Neural crest cell (in vitro differentiated cells): ENCODE measurements at places on chromosomes 2 and 18.
A peak's percentile ranks its signal among the peaks of the same experiment; 100 is the strongest.

GRCh38 chr2:235793163-235793752 lies 299.4 kb downstream of the AGAP1 start:
- DNase-seq = peak; percentile 18

- no peak for DNase-seq
These were observed 73.1 kb upstream of the MAP4K3 start for GRCh38 chr2:39510140-39510539.

DNA sequence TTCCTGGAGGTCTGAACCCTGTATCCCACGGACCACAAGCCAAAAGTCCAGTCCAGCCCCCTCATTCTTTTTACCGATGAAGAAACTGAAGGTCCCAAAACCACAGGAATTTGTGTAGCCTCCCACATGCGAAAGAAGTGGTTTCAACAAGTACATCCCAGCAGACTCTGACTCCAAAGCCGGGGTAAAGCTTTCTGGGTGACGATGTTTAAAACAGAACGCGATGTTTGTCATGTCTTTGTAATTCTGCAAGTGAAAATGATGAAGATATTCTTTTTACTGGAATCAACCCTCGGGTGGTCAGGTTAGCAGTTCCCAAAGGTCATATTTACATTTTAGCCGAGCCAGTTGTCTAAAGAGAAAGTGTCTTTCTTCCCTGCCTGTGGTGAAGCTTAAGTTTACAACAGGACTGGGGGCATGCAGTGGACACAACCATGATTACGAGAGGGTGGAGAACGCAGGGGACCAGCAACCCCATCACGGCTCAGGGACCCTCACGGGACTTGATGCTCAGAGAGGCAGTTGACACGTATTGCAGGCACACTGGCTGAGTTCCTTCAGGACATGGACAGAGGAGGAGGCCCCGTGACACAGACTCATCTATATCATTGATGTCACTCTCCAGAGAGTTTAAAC lies 17.8 kb upstream of the TMEM131 start:
- DNase-seq = no peak

DNA sequence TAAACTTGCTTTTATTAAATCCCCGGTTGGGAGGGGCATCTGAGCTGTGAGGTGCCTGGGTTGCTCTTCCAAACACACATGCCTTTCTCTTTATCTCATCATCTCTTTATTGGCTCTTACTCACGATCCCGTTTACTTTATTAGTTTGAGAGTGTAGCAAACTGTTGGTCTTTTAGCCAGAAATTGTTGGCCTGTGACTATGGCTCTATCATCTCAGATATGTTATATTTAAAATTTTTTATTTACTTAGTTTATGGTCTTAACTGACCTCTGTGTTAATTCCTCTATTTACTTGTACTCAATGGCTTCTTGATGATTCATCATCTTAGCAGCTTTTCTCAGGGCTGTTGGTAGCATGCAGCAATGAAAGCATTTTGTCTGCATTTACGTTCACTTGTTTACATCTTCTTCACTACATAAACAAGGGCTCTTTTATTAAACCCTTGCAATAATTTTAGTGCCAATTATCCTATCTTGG lies 408.4 kb downstream of the HRH4 start:
- DNase-seq = no peak

- DNase-seq = no peak
These were observed 69.7 kb upstream of the ZNF516 start for GRCh38 chr18:76564655-76565237.

GRCh38 chr2:176071330-176072291 lies 12.2 kb downstream of the EVX2 start:
- no peak for DNase-seq

DNA sequence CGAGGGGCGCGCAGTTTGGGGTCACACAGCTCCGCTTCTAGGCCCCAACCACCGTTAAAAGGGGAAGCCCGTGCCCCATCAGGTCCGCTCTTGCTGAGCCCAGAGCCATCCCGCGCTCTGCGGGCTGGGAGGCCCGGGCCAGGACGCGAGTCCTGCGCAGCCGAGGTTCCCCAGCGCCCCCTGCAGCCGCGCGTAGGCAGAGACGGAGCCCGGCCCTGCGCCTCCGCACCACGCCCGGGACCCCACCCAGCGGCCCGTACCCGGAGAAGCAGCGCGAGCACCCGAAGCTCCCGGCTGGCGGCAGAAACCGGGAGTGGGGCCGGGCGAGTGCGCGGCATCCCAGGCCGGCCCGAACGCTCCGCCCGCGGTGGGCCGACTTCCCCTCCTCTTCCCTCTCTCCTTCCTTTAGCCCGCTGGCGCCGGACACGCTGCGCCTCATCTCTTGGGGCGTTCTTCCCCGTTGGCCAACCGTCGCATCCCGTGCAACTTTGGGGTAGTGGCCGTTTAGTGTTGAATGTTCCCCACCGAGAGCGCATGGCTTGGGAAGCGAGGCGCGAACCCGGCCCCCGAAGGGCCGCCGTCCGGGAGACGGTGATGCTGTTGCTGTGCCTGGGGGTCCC lies at the start of gene ITGA4:
ITGA4 (plus strand) TSS at position 266 of the 620 bp plus-strand sequence; CDS start at position 535, 269 bp downstream.
- peak; percentile 82 for DNase-seq

DNA sequence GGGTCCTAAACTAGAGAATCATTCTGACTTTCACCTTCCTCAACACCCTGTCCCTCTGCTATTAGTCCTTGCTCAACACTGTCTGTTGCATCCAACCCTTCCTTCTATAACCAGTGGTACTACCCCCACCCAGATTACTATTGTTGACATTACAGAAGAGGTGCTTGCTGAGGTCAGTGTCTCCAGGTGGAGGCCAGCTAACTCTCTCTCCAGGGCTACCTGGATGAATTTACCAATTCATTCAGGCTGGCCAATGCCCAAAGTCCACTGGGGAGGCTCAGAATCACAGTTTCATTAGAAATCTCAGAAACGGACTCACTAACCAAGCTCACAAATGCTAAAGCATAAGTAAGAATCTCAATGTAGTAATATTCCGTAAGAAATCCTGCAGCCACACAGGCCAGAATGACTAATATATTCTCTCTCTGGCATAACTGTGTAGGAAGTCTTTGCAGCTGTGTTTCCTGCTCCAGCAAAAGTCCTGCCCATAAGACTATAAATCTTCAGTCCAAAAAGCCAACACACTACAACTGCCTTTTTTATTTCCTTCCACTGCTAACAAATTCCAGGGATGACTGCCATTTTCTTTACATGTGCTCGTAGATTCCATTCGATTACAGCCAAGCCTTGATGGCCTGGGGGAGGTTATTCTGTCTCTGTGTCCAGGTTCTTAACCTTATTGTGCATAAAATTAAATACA lies 10.0 kb upstream of the TTR start:
- DNase-seq = no peak

DNA sequence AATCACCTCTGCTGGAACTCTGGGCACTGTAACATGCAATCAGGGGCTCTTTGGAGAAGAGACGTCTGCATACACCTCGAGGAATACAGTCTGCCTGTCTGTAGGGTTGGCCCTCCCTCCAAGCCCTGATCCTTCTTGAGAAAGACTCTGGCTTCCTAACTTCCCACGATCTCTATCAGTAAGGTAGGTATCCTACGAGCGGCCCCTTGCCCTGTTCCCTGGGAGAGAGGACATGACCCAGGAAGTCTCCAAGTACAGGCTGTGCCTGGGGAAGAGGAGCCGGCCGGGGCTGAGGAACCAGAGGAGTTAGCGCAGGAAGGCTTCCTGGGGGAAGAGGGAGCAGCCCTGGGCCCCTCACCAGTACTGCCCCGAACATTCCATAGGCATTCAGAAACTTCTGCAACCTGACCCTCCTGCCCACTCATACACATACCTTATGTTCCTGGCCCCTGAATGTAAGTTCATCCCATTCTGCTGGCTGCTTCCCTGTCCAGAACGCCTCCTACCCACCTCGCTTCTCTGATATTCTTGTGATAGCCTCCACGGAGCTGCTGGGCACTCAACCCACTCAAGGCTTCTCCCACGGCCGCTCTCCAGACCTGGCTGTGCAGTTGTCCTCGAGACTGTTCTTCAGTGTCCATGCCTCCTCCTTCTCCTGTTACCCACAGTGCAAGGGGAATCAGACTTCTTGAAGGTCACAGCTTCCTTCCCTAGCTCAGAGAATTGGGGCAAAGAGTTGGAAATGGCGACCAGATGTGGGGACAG lies 116.1 kb downstream of the CYP26B1 start:
- no peak for DNase-seq

- DNase-seq = peak; percentile 2
These were observed 971.3 kb upstream of the FAM98A start for GRCh38 chr2:34570266-34570872.

GRCh38 chr2:188851311-188851710 lies 122.9 kb upstream of the COL3A1 start:
- no peak for DNase-seq

GRCh38 chr2:58138396-58139030 lies 91.9 kb downstream of the VRK2 start:
- no peak for DNase-seq

GRCh38 chr2:27667446-27667845 lies 3.8 kb downstream of the SLC4A1AP start:
- no peak for DNase-seq

DNA sequence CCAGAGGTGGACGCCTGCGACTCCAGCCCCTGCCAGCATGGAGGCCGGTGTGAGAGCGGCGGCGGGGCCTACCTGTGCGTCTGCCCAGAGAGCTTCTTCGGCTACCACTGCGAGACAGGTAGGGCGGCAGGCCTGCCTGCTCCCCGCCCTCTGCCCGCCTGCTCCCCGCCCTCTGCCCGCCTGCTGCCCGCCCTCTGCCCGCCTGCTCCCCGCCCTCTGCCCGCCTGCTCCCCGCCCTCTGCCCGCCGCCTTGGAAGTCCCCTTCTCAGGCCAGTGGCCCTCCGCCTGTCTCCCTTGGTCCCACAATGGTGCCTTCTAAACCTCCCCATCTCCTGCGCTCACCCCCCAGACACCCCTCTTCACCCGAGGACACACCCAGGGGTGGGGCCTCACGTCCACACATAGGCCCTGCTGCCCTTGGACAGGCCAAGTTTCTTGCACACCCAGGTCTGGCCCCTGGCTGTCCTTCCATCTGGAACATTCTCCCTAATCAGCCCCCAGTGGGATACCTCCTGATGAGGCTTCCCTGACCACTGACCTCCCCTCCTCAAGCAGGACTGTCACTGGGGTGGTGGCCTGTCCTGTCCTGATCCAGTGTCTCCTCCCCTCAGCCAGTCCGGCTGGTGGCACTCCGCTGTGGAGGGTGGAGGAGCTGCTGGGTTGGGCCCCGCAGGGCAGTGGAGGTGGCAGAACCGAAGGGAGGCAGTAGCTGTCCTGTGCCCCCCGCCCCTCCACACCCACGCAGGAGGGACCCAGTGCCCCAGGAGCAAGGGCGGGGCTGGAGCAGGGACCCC lies 37.9 kb downstream of the MTERF4 start:
- DNase-seq = no peak

GRCh38 chr2:45841752-45842407 lies 190.4 kb downstream of the PRKCE start:
- DNase-seq = no peak

- DNase-seq = no peak
These were observed 91.9 kb downstream of the TWIST2 start for GRCh38 chr2:238939521-238940403.

DNA sequence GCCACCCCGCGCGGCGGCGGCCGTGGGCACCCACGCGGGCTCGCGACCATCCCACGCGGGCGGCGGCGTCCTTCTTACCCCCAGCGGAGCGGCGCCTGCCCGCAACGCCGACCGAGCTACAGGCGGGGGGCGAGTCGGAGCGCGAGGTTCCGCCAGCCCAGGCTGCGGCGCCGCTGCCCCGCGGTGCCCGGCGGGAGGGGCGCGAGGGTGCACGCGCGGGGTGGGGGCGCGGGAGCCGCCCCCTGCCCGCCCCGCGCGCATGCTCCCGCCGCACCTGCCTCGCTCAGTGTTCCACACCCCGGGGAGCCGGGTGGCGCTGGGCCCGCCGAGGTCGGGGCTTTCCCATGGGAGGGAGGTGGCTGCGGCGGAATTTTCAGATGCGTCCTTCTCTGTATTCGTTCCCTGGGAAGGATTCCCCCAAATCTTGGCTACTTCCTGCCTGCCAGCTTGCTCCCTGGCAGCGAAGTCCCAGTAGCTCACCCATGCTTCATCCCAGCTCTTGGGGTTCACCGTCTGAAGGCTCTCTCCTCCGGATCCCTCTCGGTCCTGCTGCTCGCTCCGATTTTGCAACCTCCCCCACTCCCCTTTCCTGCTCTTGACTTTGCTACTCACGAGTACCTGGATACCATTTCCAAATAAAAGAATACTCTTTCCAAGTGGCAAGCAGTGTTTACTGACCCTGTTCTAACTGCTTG lies at the start of gene L3MBTL4:
L3MBTL4 (minus strand) TSS at position 189 of the 695 bp plus-strand sequence. CDS start 103,286 bp downstream, outside the sequence.
- peak; percentile 6 for DNase-seq

- DNase-seq = no peak
These were observed 68.8 kb downstream of the GLI2 start for GRCh38 chr2:120804459-120804858.

- no peak for DNase-seq
These were observed 163.2 kb upstream of the CYRIA start for GRCh38 chr2:16828828-16829160.

- no peak for DNase-seq
These were observed 2.2 kb downstream of the WNT6 start for GRCh38 chr2:218861645-218862318.

- no peak for DNase-seq
These were observed 299.7 kb downstream of the TNS1 start for GRCh38 chr2:217703102-217703501.

DNA sequence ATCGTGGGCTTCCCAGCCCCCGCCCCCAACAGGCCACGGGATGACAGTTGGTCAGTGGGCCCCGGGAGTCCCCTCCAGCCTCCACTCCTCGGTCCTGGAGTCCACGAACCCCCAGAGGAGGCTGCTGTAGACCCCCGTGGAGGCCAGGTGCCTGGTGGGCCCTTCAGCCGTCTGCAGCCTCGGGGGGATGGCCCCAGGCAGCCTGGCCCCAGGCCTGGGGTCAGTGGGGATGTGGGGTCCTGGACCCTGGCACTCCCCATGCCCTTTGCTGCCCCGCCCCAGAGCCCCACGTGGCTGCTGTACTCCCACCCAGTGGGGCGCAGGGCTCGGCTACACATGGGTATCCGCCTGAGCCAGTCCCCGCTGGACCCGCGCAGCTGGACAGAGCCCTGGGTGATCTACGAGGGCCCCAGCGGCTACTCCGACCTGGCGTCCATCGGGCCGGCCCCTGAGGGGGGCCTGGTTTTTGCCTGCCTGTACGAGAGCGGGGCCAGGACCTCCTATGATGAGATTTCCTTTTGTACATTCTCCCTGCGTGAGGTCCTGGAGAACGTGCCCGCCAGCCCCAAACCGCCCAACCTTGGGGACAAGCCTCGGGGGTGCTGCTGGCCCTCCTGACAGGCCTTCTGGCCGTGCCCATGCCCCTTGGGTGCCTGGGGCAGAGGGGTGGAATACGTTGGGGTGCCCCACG lies 7.6 kb downstream of the NEU4 start:
- DNase-seq = no peak

GRCh38 chr2:119517433-119517832 lies 6.8 kb downstream of the SCTR start:
- DNase-seq = peak; percentile 60

DNA sequence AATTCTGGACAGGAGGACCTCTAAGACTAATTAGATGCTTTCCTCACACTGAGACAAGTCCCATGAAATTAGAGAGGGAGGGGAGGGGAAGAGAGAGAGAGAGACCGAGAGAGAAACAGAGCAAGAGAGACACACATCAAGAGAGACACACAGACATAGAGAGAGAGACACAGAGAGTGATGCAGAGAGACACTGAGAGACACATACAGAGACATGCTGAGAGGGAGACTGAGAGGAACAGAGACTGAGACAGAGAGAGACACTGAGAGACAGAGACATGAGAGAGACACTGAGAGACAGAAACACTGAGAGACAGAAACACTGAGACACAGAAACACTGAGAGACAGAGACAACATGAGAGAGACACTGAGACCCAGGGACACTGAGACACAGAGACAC lies 250.8 kb downstream of the TNS1 start:
- no peak for DNase-seq
